AG09319 (cell line): ENCODE measurements at places on chromosomes 3 and 15.

GRCh38 chr3:15405448-15406050, 21.8 kb downstream of the METTL6 start:
- DNase-seq = no peak

DNA sequence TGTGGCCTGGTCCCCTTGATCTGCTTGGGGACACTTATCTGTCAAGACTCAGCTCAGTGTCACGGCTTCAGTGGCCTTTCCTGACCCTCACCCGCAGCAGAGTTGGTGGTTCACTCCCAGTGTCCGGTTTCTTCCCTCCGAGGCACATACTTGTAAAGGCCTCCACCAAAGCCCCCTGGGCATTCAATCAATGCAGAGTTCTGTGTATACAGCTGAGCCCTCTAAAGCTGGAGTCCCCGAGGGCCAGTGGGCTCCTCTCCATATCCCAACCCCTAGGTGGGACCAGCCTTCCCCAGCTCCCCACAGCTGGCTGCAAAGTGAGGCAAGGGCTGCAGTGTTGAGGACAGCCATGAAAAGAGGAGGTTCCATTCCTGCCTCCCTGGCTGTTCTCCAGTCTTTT, 70.9 kb upstream of the RGMA start:
- DNase-seq = no peak

DNA sequence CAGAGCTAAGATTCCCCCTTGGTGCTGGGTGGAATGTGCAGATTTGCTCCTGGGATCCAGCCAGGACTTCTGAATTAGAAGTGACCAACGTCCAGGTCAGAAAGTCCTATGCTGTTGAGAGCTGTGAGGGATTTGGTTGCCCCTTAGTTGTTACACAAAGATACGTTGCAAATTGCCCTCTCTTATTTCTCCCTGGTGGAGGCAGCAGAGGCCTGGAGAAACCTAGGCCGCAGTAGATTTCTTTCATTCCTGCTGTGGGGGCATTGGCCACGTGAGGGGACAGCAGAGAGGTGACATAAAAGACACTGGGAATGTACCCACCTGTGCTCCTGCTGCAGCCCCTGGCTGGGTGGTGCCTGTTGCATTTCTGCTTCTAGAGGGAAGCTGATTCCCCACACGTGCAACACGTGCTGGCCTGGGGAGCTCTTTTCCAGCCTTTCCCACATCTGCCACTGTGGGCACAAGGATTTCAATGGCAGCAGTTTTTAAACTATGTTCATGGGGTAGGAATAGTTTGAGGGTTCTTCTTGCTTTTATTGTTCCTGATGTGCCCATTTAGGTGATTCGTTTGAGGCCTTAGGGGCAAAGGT, 65.7 kb downstream of the SYNM start:
- no peak for DNase-seq

- no peak for DNase-seq
Measured at GRCh38 chr3:154126651-154127050, 5.5 kb downstream of the ARHGEF26 start.

DNA sequence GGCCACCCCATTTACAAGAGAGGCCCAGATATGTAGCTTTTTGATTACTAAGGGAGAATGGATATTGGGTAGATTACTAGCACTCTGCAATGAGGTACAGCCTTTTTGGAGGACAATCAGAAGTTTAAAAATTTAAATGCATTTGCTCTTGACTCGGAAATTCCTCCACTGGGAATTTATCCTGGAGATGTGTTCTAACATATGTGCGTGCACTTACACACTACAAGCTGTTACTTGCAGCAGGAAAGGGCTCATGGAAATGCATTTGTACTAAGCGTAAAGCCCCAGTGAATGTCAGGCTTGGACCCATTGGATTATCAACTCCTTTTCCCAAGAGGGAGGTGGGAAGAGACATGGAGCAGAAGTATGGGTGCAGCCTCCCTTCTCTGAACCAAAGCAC, 7.8 kb upstream of the POMGNT2 start:
- no peak for DNase-seq

DNA sequence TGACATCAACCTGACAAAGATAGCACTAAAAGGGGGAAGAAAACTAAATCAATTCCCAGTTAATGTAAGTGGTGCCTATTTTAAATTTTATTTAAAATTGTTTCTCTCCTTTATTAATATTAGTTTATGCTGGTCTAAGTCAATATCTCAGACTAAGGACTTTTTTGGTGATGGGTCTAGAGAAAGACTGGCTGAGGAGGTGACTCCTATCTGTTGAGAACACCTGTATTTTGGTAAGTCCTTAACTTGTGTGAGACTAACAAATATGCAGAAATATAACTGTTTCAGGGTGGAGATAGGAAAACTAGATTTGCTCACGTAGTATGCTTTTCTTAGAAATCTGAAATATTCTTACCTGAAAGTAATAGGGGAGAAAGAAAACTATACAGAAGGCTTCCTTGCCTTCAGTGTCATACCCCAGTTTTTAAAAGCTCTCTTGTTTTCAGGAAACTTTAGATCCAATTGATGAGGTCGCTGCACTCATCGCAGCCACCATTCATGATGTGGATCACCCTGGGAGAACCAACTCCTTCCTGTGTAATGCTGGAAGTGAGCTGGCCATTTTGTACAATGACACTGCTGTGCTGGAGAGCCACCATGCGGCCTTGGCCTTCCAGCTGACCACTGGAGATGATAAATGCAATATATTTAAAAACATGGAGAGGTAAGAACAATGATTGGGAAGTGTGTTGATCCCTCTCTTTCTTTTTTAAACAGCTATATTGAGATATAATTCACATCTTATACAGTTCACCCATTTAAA, 138.9 kb downstream of the PDE8A start:
- DNase-seq = no peak

DNA sequence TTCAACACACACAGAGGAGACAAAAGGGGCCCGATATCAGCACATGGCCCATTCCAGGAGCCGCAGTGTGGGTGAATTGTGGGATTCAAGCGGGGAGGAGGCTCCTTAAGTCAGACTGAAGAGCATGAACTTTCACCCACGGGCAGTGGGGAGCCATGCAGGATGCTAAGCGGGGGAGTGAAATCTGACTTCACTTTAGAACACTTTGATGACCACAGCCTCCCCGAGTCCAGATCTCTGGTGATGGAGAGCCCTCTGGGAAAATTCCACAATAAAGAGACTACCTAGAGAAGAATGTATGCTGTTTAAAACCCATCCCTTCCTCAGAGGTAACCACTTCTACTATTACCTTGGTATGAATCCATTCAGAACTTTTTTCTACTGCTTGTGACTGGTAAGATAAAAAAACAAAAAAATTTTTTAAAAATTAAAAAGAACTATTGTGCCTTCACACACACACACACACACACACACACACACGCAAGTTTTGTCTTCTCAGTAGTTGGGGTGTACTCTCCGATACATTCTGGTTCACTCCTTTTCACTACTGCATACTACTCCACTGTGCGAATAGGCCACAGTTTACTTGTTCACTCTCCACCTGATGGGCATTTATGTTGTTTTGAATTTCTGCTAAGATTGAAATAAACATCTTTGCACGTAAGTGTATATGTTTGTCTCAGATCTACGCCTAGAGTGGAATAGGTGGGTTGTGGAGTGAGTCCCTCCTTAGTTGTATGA, 2.0 kb upstream of the H1-8 start:
- DNase-seq = no peak

DNA sequence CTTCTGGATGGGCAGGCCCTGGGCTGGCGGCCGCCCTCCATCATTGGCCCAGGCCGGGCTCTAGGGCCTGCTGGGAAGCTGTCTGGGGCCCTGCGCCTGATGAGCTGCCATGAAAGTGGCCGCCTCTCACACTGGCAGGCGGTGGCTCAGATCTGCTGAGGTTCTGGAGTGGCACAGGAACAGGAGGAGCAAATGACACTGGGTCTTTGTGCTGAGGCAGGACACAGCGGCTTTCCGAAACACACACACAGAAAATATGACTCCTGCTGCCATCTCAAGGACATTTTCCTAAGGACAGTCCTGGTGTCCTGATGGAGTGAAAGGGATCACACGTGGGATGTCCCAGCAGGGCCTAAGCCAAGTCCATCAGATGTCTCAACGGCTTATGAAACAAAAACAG, 103.5 kb downstream of the NUP210 start:
- DNase-seq = no peak
